ENCODE measurements at places on chromosomes 6 and 20. TPM values are rescaled to one million over a fixed set of nuclear protein-coding genes. Genes with fewer than 3 reads are reported as not detected.

Gene PNPLA1
- not detected for total RNA-seq

Gene ADAM33
- total RNA-seq: under 0.01 TPM

Gene FUCA2
- total RNA-seq: 34.0 TPM

Gene RPRD1B
- 17.2 TPM for total RNA-seq
